ENCODE measurements at places on chromosomes 12 and 14.

GRCh38 chr12:116448165-116448739 lies 110.9 kb upstream of the MAP1LC3B2 start:
- DNase-seq = no peak

DNA sequence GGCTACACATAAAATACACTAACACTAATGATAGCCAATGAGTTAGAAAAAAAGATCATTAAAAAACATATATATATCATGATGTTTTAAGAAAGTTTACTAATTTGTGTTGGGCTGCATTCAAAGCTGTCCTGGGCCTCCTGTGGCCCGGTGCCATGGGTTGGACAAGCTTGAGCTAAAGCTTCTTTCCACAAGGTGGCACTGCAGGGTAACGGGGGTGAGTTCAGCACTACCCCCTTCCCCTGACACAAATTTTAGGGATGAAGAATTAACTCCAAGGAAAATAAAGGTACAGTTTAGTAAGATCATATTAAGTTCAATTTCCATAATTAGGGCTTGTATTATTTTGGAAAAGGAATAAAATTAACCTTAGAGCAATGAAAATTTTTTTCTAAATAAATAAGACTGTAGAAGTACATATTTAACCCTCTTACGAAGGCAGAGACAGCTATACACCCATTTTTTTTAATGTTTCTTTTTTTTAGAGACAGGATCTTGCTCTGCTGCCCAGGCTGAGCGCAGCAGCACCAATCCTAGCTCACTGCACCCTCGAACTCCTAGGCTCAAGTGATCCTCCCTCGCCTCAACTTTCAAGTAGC lies 38.9 kb downstream of the PPP1R13B start:
- peak; percentile 75 for DNase-seq

- no peak for DNase-seq
Measured at GRCh38 chr12:114799574-114800487, 115.9 kb upstream of the TBX3 start.

DNA sequence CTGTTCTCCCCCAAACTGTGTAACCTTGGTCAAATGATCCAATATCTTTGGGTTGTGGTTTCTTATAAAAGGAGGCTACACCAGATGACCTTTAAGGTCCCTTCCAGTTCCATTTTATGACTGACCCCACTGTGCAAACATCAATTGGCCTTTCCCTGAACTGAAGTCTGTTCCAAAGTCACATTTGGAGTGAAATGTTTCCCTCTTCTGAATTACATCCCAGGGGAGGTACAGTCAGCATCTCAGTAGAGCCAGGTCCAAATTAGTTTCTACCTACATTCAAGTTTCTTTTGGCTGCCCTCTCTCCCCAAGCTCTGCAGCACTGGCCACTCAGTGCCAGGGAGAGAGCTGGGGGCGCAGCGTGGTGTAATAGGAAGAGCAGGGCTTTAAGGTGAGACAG lies 34.4 kb downstream of the LIMA1 start:
- DNase-seq = no peak

GRCh38 chr14:87002776-87003175 lies 990.2 kb downstream of the GALC start:
- DNase-seq = no peak

DNA sequence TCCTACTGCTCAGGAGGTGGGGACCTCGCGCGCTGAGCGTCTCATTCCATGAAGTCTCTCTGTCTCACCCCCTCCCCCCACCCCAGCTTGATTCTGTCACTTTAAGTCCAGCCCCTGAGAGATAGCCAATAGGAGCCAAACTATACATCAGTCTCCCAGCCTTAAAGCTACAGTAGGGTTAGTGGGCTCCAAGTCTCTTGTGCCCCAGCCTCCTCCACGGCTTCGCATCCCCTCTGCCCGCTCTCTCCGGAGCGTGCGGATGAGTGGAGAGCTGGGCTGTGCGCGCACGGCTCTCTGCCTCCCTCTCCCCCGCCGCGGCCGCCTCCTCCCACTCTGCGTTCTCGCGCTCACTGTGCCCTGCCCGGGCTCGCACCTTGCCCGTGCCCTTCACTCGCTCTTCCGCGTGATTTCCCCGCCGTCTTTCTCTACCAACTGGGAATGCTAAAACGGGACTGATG lies at the start of gene ESRRB:
Gene ESRRB (plus strand): TSS at position 191 of the 458 bp plus-strand sequence. CDS start 265 bp downstream, at position 456.
- no peak for DNase-seq

DNA sequence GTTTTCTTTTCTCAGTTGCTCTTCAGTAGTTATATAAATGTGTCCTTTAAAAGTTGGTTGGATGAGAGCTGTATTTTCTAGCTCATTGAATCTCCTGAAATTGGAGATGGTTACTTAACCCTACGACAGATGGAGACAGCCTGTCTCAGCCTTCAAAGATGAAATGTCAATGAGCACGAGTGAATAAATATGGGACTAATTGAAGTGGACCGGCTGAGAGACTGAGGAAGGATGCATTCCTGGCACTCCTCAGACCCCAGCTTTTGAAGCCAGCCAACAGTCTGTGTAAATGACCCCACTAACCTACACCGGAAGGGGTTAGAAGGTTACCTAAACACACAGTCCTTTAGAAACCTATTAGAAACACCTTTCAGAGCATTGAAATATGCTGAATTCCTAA lies 46.6 kb downstream of the PDZRN4 start:
- DNase-seq = no peak

DNA sequence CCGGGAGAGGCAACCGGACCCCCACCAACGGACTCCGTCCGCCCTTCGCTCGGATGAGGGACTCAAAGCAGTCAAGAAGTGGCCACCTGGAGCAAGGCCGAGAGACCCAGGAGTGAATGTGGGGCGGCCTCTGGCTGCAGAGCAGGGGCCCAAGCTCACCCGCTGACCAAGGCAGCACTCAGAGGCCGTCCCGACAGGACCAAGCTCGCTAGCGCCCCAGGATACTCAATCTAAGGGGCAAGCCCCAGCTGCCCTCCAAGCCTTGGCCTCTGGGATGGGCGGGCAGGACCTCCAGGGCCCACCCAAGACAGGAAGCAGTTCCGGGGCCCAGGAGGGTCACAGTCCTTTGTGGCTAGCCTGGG lies 936 bp downstream of the AKT1 start:
- no peak for DNase-seq

- no peak for DNase-seq
Measured at GRCh38 chr14:99579903-99580571, 24.0 kb downstream of the CCDC85C start.

DNA sequence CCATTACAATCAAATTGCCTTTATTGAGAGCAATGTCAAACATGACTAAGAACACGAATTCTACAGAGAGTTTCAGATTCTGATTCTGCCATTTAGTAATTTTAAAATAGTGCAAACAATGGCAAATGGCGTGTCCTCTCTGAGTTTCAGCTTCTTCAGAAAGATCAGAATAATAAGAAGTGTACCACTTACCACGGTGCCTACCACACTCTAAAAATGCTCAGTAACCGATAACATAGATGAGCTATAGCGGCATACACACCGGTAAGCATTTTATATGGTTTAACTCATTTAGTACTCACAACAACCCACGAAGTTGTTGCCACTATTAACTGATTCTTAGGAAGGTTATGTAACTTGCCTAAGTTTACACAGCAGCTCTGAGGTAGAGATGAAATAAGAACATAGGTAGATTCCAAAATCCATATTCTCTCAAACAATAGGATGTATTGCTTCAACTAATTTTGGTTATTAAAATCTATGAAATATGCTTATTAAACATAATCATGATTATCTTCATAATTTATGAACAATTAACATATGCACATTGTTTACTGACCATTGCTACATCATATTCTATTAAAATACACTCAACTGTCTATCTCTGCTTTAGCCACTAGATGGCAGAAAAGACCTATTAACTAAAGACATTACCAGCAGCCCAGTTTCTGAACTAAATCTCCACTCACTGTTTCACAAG lies 38.3 kb downstream of the SLC6A15 start:
- DNase-seq = no peak

DNA sequence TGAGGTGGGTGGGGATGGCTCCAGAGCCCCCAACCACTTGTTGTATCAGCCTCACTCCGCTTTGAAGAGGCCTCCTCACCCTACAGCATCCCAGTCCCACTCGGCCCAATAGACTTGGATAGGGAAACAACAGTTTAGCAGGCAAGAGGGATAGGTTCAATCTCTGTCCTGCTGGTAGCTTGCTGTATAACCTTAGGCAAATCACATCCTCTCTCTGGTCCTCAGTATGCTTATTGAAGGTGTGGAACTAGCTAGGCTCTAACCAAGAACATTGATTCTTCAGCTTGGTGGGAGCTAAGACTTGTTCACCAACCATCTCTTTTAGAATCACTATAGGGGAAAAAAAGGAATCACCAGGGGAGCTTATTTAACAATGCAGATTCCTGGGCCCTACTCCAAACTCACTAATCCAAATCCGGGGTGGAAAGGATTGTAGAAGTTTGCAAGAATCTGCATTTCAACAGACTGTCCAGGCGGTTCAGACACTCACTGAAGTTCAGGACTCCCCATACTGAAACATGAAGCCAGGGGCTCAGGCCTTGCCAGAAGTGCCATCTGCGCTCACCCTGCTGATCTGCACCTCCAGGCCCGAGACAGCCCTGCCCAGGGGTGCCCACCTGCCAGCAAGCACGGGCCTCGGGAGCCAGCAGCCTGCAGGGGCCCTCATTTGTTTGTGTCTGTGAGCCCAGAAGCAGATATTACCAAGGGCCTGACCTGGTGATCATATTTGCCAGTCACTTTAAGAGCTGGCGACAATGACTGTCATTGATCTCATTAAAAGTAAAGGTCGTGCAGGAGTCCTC lies 113.0 kb downstream of the ADCK1 start:
- no peak for DNase-seq

GRCh38 chr14:38420048-38420447 lies 164.2 kb upstream of the CLEC14A start:
- no peak for DNase-seq

GRCh38 chr14:75577729-75578101 lies 705 bp upstream of the FLVCR2 start:
- peak; percentile 81 for DNase-seq

DNA sequence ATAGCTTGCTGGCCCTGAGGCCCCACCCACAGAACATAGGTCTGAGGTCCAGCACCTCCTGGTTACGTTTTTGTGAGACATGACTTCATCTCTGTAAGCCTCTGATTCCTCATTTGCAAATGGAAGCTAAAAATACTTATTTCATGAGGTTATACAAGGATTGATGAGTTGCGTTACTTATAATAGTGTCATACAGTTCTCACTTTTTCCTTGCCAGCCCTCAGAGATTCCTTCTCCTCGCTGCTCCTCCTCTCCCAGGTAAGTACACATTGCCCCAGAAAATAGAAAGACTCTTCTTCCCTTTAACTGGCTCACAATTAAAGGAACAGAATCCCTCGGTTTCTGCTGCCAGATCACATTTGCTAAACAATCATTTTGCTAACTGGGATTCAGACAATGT lies 739.2 kb downstream of the VRK1 start:
- DNase-seq = no peak

GRCh38 chr14:65892315-65892714 lies 479.8 kb downstream of the FUT8 start:
- DNase-seq = no peak

DNA sequence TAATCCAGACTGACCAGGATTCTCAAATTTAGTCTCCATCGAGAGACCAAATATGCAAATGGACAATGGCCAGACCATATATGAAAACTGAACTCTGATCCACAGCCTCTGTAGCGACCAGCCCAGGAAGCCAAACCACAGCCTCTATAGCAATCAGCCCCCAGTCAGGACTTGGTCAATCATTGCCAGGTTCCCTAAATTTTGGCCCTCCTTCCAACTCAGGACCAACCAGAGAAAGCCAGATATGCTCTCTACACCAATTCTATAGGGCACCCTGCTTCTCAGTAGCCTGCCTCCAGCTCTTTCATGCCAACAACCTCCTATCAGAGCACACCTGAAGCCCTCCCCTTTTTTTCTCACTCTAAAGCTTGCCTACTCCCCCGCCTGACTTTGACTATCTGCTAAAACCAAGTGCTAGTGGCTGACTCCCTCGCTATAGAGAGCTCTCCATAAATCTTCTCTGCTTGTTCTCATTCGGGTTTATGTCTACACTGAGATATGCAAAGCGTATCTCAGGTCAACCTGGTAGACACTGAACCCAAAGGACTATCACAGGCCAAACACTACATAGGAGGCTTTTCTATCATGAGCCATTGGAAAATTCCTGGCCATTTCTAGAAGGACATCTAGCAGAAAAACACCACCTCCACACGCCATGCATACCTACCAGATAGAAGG lies 110.5 kb upstream of the FUT8 start:
- no peak for DNase-seq

GRCh38 chr12:6867413-6868210 lies at the start of gene TPI1:
Gene TPI1 (plus strand): TSS chr12:6867531. CDS start chr12:6867567, 36 bp downstream.
- peak; percentile 85 for DNase-seq

GRCh38 chr14:96252323-96252998 lies 3.5 kb upstream of the BDKRB1 start:
- no peak for DNase-seq

DNA sequence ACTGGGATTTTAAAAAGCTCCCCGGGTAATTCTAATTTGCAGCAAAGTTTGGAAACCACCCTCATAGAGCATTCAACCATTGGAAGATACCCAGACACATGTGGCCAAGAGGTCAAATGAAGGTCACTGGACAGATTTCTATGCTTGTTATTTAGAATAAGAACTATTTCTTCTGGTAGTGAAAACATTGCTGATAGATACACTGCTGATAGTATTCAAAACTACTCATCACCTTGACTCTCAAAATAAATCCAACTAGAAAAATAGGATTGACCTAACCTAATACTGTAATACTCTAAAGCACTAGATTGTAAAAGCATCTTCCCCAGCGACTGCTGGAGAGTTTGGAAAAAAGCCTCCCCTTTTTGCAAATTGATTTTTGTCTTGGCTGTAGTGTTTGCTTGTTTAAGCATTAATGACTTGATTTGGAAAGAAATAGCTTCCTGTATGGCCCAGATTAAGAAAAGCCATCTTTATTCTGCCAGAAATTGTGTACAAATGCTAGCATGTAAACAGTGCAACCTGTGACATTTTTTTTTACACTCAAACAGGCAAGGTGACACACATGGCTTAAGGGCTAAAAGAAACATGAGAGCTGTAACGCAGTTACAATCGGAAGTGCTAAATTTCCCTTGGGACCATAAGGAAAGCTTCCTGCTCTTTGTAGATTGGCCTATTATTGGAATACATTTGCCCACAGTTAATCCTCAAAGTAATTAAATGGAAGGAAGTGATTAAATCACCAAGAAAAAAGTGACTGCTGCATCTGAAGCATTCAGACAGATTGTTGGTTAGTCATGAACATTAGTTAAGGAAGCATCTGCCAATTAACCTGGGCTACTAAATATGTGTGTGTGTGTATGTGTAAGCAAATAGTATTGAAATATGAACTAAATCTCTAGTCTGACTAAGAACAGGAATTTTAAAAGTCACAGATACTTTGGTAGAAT lies 356.5 kb upstream of the ATP2B1 start:
- DNase-seq = no peak

GRCh38 chr14:74737753-74738325 lies 24.9 kb downstream of the FCF1 start:
- DNase-seq = no peak

DNA sequence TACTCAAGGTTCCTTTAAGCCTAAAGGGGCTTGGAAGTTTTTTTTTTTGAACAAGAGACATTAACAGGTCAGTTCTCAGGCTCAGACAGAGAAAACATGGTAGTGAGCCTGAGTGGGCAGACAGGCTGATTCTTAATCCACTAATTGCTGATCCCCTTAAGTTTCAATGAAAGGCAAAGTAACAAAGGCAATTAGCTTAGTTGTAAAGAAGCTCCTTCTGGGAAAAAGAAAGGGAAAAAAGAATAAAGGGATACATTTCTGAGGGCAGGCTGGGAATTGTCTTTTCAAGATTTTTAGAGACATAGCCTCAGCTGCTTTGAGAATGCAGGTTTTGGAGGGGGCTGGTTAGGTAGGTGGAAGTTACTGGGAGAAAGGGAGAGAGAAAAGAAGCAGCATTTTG lies 133.8 kb downstream of the CFAP54 start:
- DNase-seq = no peak

- no peak for DNase-seq
Measured at GRCh38 chr14:21039585-21040369, 2.4 kb upstream of the RNASE7 start.

All from type B pancreatic cell (in vitro differentiated cells).